ENCODE measurements at places on chromosomes 5 and 9.

DNA sequence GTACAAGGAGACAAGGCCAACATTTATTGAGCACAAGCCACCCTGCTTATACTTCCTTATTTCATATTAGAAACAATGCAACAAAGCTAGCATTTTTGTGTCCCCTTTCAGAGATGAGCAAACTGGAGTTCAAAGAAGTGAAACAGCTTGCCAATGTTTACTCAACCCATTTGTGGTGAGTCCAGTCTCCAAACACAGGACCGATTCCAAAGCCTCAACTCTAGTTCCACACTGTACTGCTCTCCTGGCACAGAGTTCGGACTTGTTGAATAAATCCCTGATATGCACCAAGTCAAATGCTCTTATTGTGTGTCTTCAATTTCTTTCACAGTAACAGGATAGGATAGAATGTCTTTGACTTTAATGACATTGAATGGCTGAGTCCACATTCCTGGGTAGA is 604.8 kb upstream of the BRINP1 start:
- no peak for DNase-seq

DNA sequence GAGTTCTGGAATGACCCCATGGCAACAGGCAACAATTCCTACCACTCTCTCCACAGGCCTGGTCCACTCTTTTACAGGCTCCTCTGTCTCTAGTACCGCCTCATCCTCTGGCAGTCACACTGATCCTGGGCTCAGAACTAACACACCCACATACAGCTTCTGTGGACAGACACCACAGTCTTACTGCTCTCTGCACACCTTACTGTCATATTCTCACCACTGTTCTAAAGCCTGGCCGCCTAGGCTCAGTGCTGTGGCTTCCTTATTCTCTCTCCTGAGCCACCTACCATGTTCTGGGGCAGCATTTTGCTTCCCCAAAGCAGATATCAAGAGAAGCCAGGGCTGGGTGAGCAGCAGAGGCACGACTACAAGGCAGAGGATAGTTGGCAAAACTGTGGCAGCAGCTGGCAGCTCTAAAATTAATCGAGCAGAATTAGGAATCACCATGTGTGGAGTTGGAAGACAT is 14.8 kb downstream of the REEP5 start:
- no peak for DNase-seq

- no peak for DNase-seq
Observed at GRCh38 chr9:68931821-68932220, 82.1 kb downstream of the PRKACG start.

DNA sequence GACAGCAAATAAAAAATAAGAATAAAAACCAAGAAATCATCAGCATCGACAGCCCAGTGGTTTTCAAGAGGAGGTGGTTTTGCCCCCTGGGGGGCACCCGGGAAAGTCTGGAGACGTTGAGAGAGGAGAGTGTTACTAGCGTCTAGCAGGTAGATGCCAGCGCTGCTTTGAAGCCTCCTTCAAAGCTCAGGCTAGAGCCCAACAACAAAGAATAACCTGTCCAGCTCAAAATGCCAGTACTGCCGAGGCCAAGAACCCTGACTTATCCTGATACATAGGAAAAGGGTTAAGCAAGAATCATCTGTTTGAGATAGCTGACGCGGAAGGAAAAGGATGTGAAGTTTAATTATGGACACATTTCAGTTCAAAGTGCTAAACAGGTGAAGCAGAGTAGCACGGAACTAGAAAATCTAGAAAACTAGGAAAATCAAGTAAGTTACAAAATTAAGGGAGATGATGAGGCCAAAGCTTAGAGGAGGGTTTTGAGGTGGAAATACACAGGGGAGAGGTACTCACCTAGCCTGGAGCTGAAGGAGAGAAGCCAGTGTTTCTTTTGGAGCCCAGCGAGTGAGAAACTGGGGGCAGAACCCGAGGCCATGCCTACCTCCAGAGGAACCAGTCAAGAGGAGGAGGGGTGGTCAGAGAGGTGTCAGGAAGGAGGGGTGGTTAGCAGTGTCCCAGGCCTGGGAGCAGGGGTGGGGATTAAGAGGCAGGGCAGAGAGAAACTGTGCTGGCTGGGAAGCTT is 121.0 kb upstream of the RETREG1 start:
- no peak for DNase-seq

DNA sequence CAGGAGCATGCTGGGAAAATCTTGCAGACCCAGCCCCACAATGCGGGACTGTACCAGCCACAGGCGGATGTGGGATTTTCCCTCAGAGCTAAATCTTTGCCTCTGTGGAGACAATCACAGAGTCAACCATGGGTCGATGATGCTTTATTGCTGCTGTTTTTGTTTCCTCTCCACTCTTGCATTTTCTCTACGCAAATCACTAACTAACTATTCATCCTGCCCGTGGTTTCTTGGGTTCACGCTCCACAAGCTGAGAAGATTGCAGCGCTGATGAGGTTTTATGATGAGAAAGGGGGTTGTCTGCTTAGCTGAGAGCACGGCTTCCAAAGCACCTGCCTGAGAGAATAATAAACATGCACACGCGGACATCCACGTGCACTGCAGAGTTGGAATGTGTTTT is 500.2 kb upstream of the ADAMTS16 start:
- DNase-seq = no peak

GRCh38 chr9:7597716-7598115 is 201.9 kb downstream of the DMAC1 start:
- DNase-seq = no peak

DNA sequence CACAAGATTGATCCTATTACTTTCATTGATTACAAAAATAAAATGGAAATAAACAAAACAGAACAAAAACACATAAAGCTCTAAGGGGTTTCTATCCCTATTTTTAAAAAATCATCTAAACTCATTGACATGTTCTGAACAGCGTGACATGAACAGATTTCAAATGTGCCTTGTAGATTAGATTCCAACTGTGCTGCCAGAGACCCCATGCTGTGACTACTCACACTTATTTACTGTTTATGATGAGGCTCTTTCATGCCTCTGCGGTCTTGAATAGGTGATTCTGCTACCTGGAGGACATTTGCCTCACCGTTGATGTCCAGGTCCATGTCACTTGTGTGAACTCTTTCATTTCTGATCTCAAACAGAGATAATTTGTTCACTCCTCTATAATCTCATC is 990.2 kb downstream of the CDH12 start:
- no peak for DNase-seq

- no peak for DNase-seq
Observed at GRCh38 chr5:145350513-145350912, 484.6 kb downstream of the PRELID2 start.

Data from stimulated activated CD8-positive, alpha-beta memory T cell treated with anti-CD3 and anti-CD28 coated beads, Interleukin-7, amount 100 ng/mL, for 24 hours (primary cell).